Thoracic aorta (tissue), 2 donors: ENCODE measurements at places on chromosomes 7 and 10. TPM values are rescaled to one million over a fixed set of nuclear protein-coding genes. Genes with fewer than 3 reads are reported as not detected.

DNA sequence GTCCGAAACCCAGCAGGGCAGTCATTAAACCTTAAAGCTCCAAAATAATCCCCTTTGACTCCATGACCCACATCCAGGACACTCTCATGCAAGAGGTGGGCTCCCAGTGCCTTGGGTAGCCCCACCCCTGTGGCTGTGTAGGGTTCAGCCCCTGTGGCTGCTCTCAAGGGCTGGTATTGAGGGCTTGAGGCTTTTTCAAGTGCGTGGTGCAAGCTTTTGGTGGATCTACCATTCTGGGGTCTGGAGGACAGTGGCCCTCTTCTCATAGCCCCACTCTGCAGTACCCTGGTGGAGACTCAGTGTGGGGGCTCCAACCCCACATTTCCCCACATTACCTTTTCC lies 50.5 kb downstream of the RSBN1L start:
- no peaks in the 10 kb centered on the region for H3K27me3 ChIP-seq
- no peak overlapping the region for H3K4me3 ChIP-seq
- DNase-seq = no peak

ELN gene
- 1,484 TPM for total RNA-seq

DNA sequence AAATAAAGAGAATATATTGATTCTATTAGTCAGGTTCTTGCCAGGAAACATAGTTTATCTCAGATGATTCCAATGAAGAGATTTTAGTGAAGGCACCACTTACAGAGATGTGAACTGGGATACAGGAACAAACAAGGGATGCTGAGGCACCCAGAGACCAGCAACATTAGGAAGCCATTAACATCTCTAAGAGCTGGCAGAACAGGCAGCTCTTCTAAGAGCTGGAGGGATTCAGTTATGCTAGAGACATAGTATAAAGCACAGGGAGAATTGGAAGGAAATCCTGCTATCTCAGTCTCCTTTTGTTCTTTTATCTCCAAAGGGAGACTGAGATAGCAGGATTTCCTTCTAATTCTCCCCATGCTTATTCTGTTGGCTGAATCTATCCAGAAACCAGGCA lies 22.0 kb downstream of the OR6B1 start:
- H3K27ac ChIP-seq = no peak overlapping the region
- no peak overlapping the region for H3K4me3 ChIP-seq
- H3K4me1 ChIP-seq = no peaks in the 10 kb centered on the region
- no peaks in the 10 kb centered on the region for H3K36me3 ChIP-seq
- DNase-seq = no peak
- no peaks in the 10 kb centered on the region for H3K27me3 ChIP-seq

DNA sequence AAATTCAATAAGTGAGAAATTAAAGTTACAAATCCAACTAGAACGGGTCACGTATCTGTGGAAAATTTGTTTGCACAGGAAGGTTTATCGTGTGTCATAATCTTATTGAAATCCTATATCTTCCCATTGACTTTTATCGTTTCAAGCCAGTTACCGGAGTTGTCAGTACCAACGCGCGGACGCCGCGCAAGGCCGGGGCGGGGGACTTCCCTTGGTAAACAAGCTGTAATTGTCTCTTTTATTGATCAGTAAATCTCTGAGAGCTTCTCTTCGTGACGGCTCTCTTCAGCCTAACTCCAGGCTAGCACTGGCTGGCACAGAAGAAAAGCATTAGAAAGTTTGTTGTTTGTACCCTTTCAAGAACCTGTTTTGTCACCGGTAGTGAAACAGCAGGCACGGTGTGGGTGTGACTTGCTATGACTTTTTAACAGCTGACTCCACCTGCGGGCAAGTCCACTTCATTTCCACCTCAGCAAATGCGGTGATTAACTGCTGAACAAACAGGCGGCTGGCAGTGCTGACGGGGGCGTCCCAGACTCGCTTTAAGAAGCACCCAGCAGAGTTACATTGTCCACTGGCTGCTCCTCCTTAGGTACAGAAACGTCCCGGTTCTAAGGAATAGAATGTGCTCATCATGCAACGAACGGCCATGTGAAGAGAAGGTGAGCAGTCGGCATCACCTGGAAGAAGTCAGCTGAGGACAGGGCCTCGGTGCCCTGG lies 215.8 kb downstream of the MAD1L1 start:
- H3K36me3 ChIP-seq = no peaks in the 10 kb centered on the region
- H3K27ac ChIP-seq = no peak overlapping the region
- no peak for DNase-seq
- H3K4me3 ChIP-seq = no peak overlapping the region
- H3K27me3 ChIP-seq = no peaks in the 10 kb centered on the region

DNA sequence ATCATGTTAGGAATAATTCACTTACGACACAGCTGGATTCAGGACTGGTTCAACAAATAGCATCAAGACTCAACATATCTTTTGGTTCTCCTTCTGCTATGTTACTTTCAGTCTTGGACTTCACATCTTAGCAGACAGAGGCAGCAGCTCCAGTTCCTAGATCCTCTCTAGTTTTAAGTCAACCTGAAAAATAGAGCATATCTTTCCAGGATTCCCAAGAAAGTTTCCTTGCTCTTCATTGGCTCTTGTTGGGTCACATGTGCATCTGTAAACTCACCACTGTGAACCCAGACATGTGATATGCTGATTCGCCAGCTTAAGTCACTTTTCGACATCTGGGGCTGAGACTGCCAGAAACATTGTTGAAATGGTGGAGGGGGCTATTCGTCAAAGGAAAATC lies 210.1 kb upstream of the KMT2E start:
- H3K27me3 ChIP-seq = no peaks in the 10 kb centered on the region
- no peak overlapping the region for H3K4me3 ChIP-seq
- H3K4me1 ChIP-seq = no peaks in the 10 kb centered on the region
- no peak overlapping the region for H3K27ac ChIP-seq
- DNase-seq = no peak

SLC26A4 gene
- 1.5 TPM for total RNA-seq

GRCh38 chr7:143372070-143372469 lies 9.1 kb upstream of the ZYX start:
- no peak overlapping the region for H3K4me3 ChIP-seq
- no peaks in the 10 kb centered on the region for H3K4me1 ChIP-seq
- no peak for DNase-seq
- H3K36me3 ChIP-seq = no peaks in the 10 kb centered on the region

DNA sequence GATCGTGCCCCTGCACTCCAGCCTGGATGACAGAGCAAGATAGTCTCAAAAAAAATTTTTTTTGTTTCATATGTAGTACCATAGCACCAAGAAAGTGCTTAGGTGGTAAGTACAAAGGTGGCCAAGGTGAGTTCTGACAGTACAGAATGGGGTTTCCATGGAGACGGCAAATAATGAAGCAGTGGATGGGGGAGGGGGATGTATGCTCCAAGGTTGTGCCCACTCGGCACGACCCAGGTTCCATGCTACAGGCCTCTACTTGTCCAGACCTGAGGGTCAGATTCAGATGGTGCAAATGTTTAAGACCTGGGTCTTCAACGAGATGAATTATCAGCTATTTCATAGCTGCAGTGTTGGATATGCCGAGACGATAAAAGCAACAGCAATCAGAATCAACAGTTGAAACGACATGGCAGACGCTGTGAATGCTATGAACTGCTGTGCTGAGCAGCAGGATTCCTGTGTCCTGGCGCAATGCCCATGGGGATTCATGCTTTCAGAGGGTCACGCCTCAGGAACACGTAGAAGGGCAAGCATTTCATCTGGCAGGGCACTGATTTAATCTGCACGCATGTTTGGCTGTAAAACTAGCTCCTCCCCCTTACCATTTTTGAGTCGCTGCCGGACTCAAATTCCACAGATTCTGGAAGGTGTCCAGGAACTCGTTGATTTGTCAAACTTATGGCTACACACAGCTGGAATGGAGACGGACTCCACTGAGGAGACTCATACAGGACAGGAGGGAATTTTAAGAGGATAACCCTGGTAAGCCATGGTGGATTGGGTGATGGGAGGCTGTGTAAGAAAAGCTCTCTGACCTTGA lies 256.5 kb downstream of the FRMD4A start:
- peak; percentile 89 for DNase-seq
- H3K36me3 ChIP-seq = no peaks in the 10 kb centered on the region
- no peak overlapping the region for H3K27ac ChIP-seq
- no peaks in the 10 kb centered on the region for H3K27me3 ChIP-seq

GRCh38 chr7:38862666-38863065 lies 46.3 kb downstream of the VPS41 start:
- no peaks in the 10 kb centered on the region for H3K4me1 ChIP-seq
- no peak for DNase-seq
- no peak overlapping the region for H3K27ac ChIP-seq
- no peak overlapping the region for H3K4me3 ChIP-seq
- H3K36me3 ChIP-seq = peaks cover 1% of the 10 kb centered on the region

- DNase-seq = no peak
- no peaks in the 10 kb centered on the region for H3K36me3 ChIP-seq
- no peaks in the 10 kb centered on the region for H3K27me3 ChIP-seq
- no peaks in the 10 kb centered on the region for H3K4me1 ChIP-seq
Observed at GRCh38 chr10:53033396-53033795, 260.8 kb upstream of the MBL2 start.

IGFBP1 gene
- not detected for total RNA-seq

- no peaks in the 10 kb centered on the region for H3K36me3 ChIP-seq
- H3K27ac ChIP-seq = no peak overlapping the region
- no peaks in the 10 kb centered on the region for H3K4me1 ChIP-seq
- H3K4me3 ChIP-seq = no peak overlapping the region
Observed at GRCh38 chr10:89129911-89130310, 77.2 kb downstream of the CH25H start.

DNA sequence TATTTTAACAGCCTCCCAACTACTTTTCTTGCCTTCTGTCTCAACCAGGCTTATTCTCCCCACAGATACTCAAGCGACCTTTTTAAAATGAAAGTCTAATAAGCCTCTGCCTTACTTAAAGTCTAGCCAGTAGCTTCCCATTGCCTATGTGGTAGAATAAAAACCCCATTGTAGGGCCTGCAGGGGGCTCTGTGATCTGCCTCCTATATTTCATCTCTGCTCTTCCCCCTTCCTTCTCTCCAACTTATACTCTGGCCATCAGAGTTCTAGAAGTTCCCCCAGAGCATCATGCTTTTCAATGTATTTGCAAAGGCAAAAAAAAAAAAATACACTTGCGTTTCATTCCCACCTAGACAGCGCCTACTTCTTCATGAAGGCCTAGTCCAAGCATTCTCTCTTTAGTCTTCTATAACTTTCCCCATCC lies 167.7 kb upstream of the ADO start:
- peak overlapping the region; percentile 55 for H3K4me3 ChIP-seq
- H3K36me3 ChIP-seq = no peaks in the 10 kb centered on the region
- H3K27ac ChIP-seq = peak overlapping the region; percentile 44
- no peaks in the 10 kb centered on the region for H3K27me3 ChIP-seq

DNA sequence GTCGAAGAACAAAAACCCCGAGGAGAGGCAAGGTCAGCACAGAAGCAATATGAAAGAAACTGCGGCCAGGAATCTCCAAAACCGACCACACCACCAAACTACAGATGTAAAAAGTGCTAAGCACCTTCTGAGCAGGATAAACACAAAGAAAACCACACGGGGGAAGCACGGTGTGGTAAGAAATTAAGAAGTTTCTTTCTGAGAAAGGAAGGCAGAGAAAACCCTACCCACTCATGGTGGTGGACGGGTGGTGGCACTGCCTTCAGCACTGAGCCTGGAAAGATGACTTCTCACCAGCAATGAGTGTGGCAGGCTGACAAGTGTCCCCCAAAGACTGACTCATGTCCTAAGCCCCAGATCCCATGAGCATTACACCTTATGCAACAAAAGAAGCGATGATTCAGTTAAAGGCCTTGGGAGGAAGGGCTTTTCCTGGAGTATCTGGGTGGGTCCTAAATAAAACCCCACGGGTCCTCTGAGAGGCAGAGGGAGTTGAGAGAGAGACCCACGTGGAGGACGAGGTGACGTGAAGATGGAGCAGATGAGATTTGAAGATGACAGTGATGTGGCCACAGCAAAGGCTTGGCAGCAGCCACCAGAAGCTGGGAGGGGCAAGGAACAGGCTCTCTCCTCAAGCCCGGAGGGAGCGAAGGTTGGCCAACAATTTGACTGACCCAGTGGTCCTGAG lies 124.9 kb downstream of the DLG5 start:
- H3K4me1 ChIP-seq = no peaks in the 10 kb centered on the region
- no peak overlapping the region for H3K4me3 ChIP-seq
- H3K27me3 ChIP-seq = no peaks in the 10 kb centered on the region
- no peak overlapping the region for H3K27ac ChIP-seq

- H3K27me3 ChIP-seq = no peaks in the 10 kb centered on the region
- no peaks in the 10 kb centered on the region for H3K36me3 ChIP-seq
- H3K4me1 ChIP-seq = no peaks in the 10 kb centered on the region
Observed at GRCh38 chr7:157498657-157499056, 161.9 kb downstream of the DNAJB6 start.

PCDH15 gene
- total RNA-seq = 0.49 TPM

PDLIM1 gene
- 140 TPM for total RNA-seq

DNA sequence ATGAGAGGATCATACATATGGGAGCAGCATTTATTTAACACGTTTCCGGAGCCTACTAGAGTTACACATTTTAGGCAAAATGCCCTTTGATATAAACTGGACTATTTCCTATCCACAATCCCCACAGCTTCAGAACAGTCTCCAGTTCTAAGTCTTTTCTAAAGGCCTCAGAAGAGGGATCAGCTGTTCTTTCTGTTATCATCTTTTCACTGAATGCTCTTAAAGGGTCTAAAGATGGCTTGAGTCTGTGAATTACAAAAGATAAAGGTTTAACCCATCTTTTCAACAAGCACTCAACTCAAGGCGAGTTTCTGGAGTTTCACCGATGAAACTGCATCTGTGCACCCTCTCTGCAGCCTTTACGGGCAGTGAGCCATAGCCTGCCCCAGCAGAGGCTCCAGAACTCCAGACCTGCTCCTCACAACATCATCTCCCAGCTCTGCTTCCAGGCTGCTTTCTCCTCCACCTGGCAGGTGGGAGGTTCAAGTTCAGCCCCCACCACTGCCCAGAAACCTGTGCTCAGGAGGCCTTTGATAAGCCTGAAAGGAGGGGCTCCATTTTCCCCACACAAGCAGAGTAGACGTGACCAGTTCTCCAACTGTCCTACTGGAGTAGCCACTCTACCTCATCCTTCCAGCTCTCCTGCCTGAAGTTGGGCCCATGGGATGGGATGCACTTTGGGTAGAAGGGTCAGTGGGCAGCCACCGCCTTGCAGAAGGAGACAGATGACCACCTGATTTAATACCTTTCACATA lies 53.4 kb downstream of the HSPA12A start:
- DNase-seq = no peak
- H3K27ac ChIP-seq = no peak overlapping the region
- no peaks in the 10 kb centered on the region for H3K36me3 ChIP-seq
- no peaks in the 10 kb centered on the region for H3K27me3 ChIP-seq
- peak overlapping the region; percentile 38 for H3K4me3 ChIP-seq

DGKI gene
- total RNA-seq = 10.3 TPM
